ENCODE measurements at places on chromosomes 3 and 15. TPM values are rescaled to one million over a fixed set of nuclear protein-coding genes. Genes with fewer than 3 reads are reported as not detected.

UQCRC1 gene
- 224 TPM for total RNA-seq

CYP8B1 gene
- total RNA-seq: not detected

POLQ gene
- 31.0 TPM for total RNA-seq

RETNLB gene
- not detected for total RNA-seq

Measured in activated CD4-positive, alpha-beta T cell treated with anti-CD3 and anti-CD28 coated beads, Interleukin-2, amount 10 ng/mL, durations not matched to agents 24 days and 14 days (primary cell).